A549 treated with GW870086 at 1 μM for 4 hours (cell line): ENCODE measurements at places on chromosomes 1 and 21. TPM values are rescaled to one million over a fixed set of nuclear protein-coding genes. Genes with fewer than 3 reads are reported as not detected.

Gene OR2M4
- total RNA-seq: not detected in 5 replicates

Gene EPHX1
- 194 to 245 TPM (median 203 TPM) in 5 replicates for total RNA-seq

Gene SLC19A1
- total RNA-seq: 14.4 to 21.2 TPM (median 19.1 TPM) in 5 replicates

Gene SIK1
- total RNA-seq: 8.9 to 22.8 TPM (median 14.1 TPM) in 5 replicates

Gene SRSF11
- 55.0 to 81.6 TPM (median 70.7 TPM) in 5 replicates for total RNA-seq

Gene GFI1
- 0.15 to 0.24 TPM (median 0.22 TPM) in 4 of 5 replicates, not detected in the other for total RNA-seq

Gene CC2D1B
- total RNA-seq: 14.4 to 19.2 TPM (median 17.9 TPM) in 5 replicates

Gene TRAPPC10
- total RNA-seq: 14.0 to 18.6 TPM (median 18.3 TPM) in 5 replicates

Gene KPRP
- total RNA-seq: 0.07 TPM in 1 of 5 replicates, not detected in the others

Gene COA7
- 17.4 to 22.7 TPM (median 22.2 TPM) in 5 replicates for total RNA-seq

Gene PIGR
- total RNA-seq: not detected in 5 replicates

Gene AMPD1
- total RNA-seq: not detected in 5 replicates

Gene CLK2
- 21.2 to 25.1 TPM (median 23.8 TPM) in 5 replicates for total RNA-seq

Gene RAVER2
- total RNA-seq: 4.1 to 5.5 TPM (median 4.9 TPM) in 5 replicates

Gene VSIG8
- not detected in 5 replicates for total RNA-seq

Gene SPRR2E
- total RNA-seq: not detected in 5 replicates

Gene KCNE2
- not detected in 5 replicates for total RNA-seq

Gene CD52
- total RNA-seq: not detected in 5 replicates

Gene SAMD13
- 0.19 to 0.72 TPM (median 0.45 TPM) in 5 replicates for total RNA-seq

Gene OR2L5
- not detected in 5 replicates for total RNA-seq

Gene FTCD
- 0.09 TPM in 1 of 5 replicates, not detected in the others for total RNA-seq

Gene HNRNPR
- 157 to 183 TPM (median 163 TPM) in 5 replicates for total RNA-seq

Gene C1orf146
- total RNA-seq: not detected in 5 replicates
